Activated CD4-positive, CD25-positive, alpha-beta regulatory T cell treated with anti-CD3 and anti-CD28 coated beads, Interleukin-2, amount 50 U/mL, for 16 hours (primary cell): ENCODE measurements at places on chromosomes 2 and 18.

GRCh38 chr18:37578886-37579513 is 13.4 kb upstream of the CELF4 start:
- no peak for DNase-seq

GRCh38 chr2:230286048-230286447 is 40.9 kb upstream of the SP140L start:
- no peak for DNase-seq

GRCh38 chr2:116499389-116499788 is 1315.1 kb upstream of the DDX18 start:
- DNase-seq: no peak

DNA sequence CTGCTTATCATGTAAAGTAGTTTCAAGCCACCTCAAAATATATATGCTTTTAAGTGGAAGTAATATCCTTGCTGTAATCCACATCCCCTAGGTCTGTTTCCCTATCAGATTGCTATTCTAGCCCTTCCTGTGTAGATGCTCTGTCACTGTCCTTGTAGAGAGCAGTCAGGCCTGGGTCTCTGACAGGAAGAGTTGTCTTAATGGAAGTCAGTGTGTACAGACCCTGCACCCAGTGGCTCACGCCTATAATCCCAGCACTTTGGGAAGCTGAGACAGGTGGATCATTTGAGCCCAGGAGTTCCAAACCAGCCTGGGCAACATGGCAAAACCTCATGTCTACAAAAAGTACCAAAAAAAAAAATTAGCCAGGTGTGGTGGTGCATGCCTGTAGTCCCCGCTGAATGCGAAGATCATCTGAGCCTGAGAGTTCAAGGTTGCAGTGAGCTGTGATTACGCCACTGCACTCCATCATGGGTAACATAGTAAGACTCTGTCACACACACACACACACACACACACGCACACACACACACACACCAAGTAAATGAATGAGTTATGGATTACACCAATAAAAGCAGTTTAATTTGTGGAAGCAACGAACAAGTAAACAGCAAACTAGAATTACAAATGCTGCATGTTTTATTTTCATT is 70.2 kb upstream of the DSC1 start:
- DNase-seq: no peak

DNA sequence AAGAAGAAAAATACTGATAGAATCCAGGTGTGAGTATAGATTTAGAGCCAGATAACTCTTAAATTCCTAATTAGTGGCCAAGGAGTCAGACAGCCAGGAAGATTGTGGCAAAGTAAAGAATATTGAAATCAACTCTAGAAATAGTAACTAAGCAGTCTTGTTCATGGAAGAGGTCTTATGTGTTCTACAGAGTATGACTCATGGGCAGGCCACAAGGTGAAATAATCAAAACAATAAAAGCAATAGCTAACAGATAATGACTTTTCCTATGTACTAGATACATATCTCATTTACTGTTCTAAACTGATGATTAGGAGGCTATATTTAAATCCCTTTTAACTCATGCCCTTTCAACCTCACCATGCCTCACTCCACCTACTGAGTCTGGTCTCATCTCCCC is 227.4 kb upstream of the COL3A1 start:
- no peak for DNase-seq

GRCh38 chr2:197309691-197310231 is 819 bp downstream of the ANKRD44 start:
- no peak for DNase-seq

- no peak for DNase-seq
Measured at GRCh38 chr2:33321236-33321771, 155.1 kb upstream of the RASGRP3 start.
